ENCODE measurements at places on chromosomes 7 and 10.

DNA sequence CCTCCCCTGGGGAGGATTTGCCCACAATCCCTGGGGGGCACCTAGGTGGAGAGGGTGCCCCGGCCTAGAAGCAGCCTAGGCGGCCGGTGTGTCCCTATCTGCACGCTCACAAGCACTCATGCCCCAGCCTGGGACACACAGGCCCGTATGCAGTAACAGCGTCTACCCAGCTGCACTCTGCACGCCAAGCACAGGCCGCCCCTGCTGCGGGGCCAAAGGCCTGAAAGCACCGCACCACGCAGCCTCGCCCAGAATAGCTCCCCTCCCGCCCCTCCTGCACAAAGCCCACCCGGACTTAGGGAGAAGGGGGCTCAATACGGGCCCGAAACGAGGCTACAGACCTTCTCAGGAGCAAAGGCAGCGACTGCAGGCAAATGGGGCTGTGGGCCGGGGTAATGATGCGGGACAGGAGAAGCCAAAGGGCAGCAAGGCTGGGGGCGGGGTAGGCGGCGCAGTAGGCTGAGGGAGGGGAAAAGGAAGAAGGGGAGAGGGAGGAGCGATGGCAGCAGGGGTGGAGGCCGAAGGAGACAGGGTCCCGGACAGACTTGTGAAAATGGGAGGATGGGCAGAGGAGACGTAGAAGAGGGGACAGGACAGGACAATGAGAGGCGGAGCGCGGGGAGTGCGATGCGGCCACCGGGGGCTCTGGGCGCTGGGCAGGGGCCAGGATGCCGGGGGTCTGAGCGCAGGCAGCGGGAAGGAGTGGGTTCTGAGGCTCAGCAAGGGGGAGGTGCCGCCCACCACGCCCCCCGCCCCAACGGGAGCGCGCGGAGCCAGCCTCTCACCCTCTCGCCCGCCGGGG lies 544 bp downstream of the GPRIN2 start:
- DNase-seq = no peak

GRCh38 chr7:137882806-137883205 lies 36.0 kb upstream of the DGKI start:
- peak; percentile 48 for DNase-seq

GRCh38 chr7:116438267-116438666 lies 61.3 kb upstream of the CAV2 start:
- peak; percentile 10 for DNase-seq

DNA sequence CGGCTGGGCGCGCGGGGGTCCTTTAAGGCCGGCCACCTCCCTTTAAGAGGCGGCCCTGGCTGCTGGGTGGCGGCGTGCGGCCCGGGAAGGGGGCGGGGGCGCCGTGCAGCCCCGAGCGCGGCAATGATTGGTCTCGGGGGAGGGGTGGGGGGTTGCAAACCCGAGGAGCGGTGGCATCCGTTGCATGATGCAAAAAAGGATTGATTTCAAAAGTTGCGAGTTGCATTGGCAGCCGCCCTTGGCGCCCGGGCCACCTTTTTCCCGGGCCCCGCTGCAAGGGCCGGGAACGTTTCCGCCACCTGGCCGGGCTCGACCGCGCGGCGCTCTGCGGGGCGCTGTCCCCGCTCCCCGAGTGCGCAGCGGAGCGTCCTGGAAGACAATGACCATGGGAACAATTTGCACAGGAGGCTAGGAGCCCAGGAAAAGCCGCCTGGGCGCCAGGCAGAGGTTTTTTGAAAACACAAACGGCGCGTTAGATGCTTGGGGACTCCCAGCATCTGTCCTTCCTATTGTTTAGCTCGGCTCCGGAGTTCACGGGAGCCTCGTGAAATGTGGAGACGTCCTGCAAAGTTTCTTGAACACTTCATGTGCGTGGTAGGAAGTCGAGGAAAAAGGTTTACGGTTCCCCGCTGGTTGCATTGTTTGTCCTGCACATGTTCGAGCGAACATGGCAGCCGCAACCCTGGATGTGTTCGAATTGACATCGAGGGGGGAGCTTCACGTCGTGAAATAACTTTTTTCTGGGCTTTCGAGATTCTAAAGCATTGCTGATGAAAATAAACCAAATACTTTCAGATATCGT lies at the start of gene SEPHS1:
TSS of gene SEPHS1 (minus strand) at position 78 of the 802 bp plus-strand sequence. CDS start 3,343 bp downstream, outside the sequence.
- DNase-seq = peak; percentile 84

- no peak for DNase-seq
These were observed 19.2 kb upstream of the GRB10 start for GRCh38 chr7:50801907-50802306.

- no peak for DNase-seq
These were observed 23.4 kb downstream of the ESYT2 start for GRCh38 chr7:158805937-158806336.

GRCh38 chr10:12287772-12288171 lies 61.6 kb upstream of the CAMK1D start:
- no peak for DNase-seq

DNA sequence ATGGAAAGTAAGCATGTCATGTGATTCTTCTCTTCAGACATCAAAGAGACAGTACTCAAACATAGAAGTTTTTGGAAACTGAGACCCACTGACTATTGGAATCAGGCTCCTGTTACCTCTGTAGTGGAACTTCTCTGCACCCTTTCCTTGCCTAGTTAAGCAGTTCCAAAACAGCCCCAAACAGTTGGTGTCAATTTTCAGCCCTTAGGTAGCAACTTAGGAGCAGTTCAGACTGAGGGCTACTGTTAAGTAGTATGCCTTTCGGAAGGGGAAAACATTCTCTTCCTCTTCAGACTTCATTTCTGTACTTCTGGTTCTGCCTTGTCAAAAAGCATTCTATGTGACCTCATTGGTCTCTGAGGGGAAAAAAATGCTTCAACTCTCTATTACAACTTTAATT lies 85.7 kb downstream of the ZNF277 start:
- DNase-seq = no peak
